ENCODE measurements at places on chromosomes 2 and 18.

- no peak for DNase-seq
These were observed 135.9 kb upstream of the ARL4C start for GRCh38 chr2:234632527-234633391.

DNA sequence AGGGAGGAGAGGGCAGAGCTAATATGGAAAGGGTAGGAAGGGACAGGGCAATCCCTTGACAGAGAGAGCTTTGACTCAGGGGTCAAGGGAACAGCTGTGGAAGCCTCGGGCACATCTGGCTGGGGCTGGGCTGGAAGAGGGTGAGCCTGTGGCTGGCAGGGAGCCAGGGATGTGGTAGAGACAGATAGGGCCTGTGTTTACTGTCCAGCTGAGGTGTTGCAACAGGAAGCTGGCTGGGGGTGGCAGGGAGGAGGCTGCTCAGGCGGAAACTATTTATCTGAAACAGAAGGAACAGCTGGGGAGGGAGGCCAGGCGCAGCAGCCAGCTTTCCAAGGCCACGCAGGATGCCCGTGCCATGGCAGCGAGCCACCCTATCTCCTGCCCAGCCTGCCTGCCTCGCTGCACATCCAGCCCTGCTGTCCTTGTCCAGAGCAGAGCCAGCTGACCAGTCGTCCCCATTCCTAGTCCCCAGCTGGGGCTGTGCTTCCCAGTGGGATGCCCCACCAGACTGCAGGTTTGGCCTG lies 264.7 kb downstream of the CYP26B1 start:
- peak; percentile 84 for DNase-seq

DNA sequence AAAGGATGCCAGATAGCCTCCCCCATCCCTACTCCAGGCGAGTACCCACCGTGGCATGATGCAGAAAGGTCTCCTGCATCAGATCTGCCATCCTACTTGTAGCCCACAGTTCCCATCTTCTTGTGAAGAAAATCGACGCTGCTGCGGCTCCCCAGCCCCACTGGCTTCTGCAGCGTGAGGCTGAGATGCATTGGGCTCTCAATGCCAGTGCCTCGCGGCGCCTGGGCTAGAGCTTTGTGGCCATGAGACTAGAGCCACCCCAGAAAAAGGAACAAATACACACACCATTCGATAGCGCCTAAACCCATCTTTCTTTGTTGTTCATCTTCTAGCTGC lies 2.8 kb downstream of the NOL4 start:
- DNase-seq: no peak

DNA sequence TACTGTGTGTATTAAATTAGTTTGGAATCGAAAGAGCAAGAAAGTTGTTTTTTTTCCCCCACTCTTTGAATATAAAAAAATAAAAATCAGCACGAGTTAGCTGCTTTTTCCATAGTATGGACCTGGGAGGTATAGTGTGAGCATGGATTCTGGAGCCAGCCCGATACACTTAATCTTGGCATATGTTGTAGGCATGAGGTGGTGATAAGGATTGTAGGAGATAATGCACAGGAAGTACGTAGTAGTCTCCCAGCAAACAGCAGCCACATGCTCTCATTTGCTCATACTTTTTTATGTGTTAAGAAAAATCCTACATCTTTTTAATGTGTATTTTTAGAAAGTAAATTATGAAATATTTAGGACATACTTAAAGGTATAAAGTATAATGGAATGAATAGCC lies 2.1 kb upstream of the DNAJC27 start:
- DNase-seq: no peak

DNA sequence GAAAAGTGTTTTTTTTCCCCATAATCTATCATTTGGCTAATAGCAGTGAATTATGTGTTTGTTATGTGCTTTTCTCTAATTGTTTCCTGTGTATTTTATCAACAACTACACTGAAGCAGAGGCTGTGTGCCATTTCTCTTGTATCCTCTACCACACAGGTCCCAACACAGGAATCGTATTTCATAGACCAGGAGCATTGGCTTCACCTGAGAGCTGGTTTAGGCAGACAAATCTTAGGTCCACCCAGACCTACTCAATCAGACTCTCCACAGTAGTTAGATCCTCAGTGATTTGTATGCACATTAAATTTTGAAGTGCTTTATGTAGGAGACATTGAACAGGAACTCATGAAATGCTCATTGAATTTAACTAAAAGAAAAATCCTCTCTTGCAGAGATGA lies 109.2 kb downstream of the FSHR start:
- no peak for DNase-seq

GRCh38 chr2:239429473-239430350 lies 28.9 kb upstream of the HDAC4 start:
- DNase-seq: no peak

DNA sequence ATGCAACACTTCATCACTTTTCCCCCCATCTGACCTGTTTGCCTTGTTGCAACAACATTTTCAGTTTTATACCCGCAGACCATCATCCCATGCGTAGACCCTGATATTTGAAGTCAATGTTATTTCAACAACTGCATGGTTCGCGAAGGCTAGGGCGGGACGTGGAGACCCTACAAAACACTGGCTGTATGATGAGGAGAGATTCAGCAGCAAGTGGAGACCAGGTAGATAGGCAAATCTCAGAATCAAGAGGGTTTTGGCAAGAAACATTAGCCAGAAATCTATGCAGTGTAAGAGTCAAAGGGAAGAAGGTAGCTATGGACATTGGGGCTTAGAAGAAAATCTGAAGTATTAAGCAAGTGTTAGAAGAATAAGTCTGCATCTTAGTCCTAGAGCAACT lies 42.4 kb upstream of the SPAG16 start:
- no peak for DNase-seq

DNA sequence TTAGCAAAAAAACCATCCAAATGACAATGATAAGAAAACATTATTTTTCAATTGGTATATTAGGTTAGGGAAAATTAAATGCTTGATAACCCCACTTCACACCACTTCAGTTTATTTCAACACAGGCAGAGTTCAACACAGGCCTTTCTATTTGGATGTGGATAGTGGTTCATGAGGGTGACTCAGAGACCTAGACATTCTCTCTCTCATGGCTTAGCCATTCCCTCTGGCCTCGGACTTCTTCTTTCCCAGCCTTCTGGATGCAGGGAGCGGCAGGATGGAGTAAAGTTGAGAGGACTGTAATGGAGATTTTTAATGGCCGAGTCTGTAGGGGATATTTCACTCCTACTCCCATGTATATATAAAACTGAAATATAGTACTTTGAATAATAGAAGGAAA lies 109.7 kb downstream of the CTNNA2 start:
- DNase-seq: no peak

DNA sequence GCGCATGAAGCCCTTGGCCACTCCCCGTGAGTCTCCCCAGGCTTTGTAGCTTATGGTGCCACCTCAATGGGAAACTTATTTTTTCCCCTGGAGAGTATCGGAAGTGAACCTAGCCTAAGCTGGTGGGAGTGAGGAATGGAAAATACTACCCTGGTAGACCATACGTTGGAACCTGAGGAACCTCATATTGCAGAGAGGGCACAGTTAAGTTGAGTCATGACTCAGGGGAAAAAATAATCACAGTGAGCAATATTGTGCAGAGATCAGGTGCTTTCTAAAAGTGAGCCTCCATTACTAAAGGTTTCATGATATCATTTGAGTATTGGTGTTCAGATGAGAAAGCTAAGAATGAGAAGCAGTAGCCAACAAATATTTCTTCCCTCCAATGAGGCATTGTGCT lies 360.5 kb upstream of the NT5C1B start:
- no peak for DNase-seq

DNA sequence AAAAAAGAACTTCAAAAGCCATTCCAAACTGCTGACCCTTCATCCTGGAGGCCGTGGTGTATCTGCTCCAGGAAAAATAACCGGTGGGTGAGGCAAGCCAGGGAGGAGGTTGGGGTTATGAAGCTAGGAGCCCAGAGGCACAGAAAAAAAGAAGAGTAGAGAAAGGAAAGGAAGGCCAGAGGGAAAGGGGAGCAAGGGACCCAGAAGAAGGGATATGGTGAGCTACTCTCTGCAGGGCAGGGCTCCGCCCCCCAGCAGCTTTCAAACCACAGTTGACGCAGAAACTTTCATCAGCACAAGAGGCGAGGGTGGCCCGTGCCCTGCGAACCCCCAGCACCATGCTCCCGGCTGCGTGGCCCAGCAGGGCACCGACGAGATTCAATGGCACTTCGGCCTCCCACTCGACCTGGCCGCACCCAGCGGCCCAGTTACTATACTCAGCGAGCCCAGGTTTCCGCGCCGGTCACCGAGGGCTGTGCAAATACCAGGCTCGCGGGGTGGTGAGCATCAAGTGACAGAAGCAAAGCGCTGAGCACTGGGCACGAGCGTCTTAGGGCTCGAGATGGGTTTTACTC lies 665 bp downstream of the MCM6 start:
- DNase-seq: peak; percentile 24

DNA sequence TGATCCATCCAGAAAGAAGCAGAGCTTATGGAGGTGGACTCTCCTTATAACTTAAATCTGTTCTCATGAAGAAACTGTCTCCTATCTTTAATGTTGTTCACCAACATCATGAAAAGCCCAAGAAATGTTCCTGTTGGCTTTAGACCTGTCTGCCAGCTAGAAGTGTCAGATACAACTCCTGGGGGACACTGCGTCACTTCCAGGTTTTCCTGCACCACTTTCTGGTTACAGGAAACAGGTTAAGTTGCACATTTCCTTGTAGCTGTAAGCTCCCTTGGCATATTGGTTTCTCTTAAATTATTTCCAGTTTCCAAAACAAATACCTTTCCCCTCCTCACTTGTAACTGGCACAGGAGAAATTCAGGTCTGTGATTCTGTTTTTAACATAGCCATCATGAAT lies 2.9 kb downstream of the CEP68 start:
- DNase-seq: no peak

DNA sequence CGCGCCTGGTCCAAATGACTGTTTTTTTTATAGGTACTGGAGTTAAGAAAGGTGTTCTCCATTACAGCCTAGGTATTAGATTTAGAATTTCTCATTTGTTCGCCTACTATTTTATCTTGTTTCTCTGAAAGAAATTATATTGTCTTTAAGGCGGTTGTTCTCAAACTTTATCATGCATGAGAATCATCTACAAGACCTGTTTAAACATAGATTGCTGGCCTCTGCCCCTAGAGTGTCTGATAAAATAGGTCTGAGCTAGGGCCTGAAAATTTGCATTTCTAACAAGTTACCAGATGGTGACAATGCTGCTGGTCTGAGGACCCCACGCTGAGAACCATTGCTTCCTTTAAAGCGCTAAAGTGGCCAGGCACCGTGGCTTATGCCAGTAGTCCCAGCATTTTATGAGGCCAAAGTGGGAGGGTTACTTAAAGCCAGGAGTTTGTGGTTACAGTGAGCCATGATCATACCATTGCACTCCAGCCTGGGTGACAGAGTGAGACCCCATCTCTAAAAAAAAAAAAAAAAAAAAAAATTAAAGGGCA lies 34.0 kb upstream of the RNF138 start:
- no peak for DNase-seq

DNA sequence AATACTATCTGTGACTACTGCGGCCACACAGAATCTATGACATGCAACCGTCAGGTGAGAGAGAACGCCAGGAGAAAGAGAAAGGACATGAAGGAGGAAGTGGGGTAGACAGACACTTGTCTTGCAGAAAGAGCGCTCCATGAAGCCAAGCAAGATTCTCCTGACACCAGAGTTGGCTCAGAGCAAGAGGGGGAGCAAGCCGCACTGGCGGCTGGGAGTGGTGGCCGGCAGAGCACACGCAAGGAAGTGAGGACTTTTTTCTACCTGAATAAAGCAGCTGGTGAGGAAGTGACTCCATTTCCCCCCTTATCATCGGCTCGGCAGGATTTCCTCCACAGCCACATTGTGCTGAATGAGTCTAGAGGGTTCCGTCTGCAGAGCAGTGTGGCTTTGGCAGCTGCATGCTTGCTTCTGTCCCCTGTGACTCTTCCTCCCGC lies 181.6 kb downstream of the BCL2 start:
- DNase-seq: no peak

- no peak for DNase-seq
These were observed 110.4 kb upstream of the RAB27B start for GRCh38 chr18:54717673-54718407.

DNA sequence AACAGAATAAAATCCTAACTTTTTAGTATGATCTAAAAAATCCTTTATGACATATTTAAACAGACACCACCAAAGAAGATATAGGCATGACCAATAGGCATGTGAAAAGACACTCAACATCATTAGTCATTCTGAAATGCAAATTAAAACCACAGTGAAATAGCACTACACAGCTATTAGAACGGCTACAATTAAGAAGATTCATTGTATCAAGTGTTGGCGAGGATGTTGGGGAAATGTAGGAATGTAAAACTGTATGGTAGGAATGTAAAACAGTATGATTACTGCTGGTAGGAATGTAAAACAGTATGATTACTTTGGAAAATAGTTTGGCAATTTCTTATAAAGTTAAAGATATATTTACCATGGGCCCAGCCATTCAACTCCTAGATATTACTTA lies 253.3 kb upstream of the TCF4 start:
- no peak for DNase-seq

DNA sequence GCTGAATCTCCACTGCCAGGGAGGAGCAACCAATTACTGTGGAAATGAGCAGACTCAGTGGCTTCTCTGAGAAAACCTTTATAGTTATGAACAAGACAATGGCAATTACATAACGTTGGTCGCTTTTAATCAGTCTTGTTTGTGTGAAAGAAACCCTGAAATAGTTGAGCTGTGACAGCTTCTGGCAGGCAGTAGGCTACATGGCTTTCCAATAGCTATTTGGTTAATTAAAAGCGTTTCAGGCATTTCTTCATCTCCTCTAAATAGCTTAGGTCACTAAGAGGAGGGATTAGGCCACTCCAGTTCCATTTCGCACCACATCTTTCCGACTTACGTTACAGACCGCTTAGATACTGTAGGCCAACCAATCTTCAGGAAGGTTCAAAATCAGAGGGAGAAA lies 794.4 kb upstream of the ID2 start:
- no peak for DNase-seq

GRCh38 chr18:36653141-36653869 lies 175.5 kb downstream of the TPGS2 start:
- no peak for DNase-seq

GRCh38 chr18:48817021-48817461 lies 133.7 kb downstream of the SMAD7 start:
- DNase-seq: no peak

DNA sequence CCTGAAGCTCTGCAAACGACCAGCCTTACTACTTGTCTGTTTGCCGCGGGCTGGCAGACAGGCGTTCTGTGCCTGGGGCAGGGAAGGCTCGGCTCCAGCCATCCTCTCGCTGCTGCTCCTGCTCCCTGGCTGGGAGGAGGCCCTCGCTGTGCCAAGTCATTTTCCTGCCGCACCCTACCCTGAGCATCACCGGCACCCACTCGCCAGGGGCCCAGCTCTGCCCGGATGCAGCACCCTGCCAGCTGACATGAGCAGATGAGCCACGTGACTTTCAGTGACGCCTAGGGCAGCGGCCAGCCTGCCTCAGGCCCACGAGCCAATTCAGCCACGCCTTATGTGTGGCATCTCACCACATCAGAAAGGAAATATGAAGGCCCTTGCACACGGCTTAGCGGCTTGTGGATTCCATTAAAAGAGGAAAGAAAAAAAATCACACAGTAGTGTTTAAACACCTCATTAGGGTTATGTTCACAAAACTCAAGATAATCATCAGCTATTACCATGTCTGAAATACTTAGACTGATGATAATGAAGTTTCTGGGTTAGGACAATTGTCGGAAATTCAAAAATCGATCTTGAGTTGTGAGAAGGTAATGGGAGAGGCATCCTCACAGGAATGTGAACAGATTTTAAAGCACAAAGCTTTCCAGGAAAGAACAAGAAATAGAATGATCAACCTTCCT lies 250.5 kb downstream of the TWIST2 start:
- DNase-seq: no peak

- DNase-seq: peak; percentile 39
These were observed 6.3 kb downstream of the TNFAIP6 start for GRCh38 chr2:151363709-151364108.

Data from left ventricle myocardium inferior (tissue), 1 donor.